ENCODE measurements at places on chromosomes 13 and 19.

DNA sequence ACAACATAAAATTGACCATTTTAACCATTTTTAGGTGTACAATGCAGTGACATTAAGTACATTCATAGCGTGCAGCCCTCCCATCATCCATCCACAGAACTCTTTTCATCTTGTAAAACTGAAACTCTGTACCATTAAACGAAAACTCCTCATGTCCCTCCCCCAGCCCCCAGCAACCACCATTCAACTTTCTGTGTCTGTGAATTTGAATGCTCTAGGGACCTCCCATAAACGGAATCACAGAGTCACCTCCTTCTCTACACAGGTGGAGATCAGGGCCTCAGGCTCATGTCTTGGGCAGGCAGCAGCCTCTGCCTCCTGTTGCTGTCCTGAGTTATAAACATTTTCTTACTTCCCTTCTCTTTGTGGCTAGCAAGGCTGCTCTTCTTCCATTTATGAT lies 7.3 kb upstream of the CCNE1 start:
- DNase-seq: no peak
- H3K27ac ChIP-seq: no peak overlapping the region
- peaks cover 9% of the 10 kb centered on the region for H3K4me1 ChIP-seq
- H3K27me3 ChIP-seq: no peaks in the 10 kb centered on the region
- no peaks in the 10 kb centered on the region for H3K36me3 ChIP-seq
- H3K4me3 ChIP-seq: no peak overlapping the region

GRCh38 chr19:35347171-35347929 lies at the start of gene FFAR1:
Gene FFAR1 (plus strand): TSS chr19:35347902. CDS start chr19:35351552, 3,650 bp downstream.
- peaks cover 5% of the 10 kb centered on the region for H3K36me3 ChIP-seq
- peak within 1 kb of the TSS; percentile 72 for H3K27ac ChIP-seq
- no peaks in the 10 kb centered on the region for H3K27me3 ChIP-seq
- peak; percentile 19 for DNase-seq
- no peak within 1 kb of the TSS for H3K4me3 ChIP-seq

- DNase-seq: no peak
- peaks cover 22% of the 10 kb centered on the region for H3K36me3 ChIP-seq
- H3K4me3 ChIP-seq: peak overlapping the region; percentile 63
- H3K27ac ChIP-seq: peak overlapping the region; percentile 86
These were observed 42.9 kb downstream of the CAB39L start for GRCh38 chr13:49400755-49401659.

- H3K36me3 ChIP-seq: no peaks in the 10 kb centered on the region
- no peak overlapping the region for H3K4me3 ChIP-seq
- peaks cover 30% of the 10 kb centered on the region for H3K4me1 ChIP-seq
- H3K27ac ChIP-seq: peak overlapping the region; percentile 27
- no peak for DNase-seq
- no peaks in the 10 kb centered on the region for H3K27me3 ChIP-seq
These were observed 11.2 kb upstream of the KLF12 start for GRCh38 chr13:74145249-74145975.

DNA sequence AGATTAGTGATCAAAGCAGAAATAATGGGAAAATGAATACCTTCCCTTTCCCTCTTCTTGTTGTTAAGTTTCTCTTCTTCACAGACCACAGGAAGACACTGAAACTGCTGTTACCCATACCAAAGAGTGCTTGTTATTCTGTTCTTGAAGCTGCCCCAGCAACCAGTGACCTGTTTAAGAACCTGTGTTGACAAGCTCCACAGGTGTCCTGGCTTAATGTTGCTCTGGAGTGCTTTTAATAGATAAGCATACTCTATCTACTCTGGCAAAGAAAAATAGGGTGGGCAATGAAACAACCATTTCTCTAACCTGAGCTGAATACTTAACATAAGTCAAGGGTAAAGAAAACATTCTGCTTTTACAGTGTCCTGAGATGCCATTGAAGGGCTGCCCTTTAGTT lies 506.7 kb upstream of the GPC6 start:
- H3K27me3 ChIP-seq: no peaks in the 10 kb centered on the region
- no peak for DNase-seq
- H3K36me3 ChIP-seq: no peaks in the 10 kb centered on the region
- peaks cover 15% of the 10 kb centered on the region for H3K4me1 ChIP-seq
- H3K4me3 ChIP-seq: no peak overlapping the region
- H3K27ac ChIP-seq: no peak overlapping the region

DNA sequence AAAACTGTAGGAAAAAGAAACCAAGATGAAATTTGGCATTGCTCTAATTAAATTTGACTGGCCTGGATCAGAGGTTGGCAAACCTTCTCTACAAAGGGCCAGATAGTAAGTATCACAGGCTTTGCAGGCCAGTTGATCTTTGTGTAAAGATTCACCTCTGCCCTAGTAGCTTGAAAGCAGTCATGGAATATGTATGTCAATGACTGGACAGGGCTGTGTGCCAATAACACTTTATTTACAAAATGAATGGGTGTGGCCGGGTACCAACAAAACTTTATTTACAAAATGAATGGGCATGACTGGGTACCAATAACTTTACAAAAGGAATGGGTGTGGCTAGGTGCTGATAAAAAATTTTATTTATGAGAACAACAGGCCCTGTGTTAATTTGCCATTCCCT lies 20.0 kb downstream of the SIN3B start:
- H3K4me3 ChIP-seq: no peak overlapping the region
- H3K27me3 ChIP-seq: no peaks in the 10 kb centered on the region
- H3K36me3 ChIP-seq: peaks cover 52% of the 10 kb centered on the region
- H3K27ac ChIP-seq: no peak overlapping the region
- no peak for DNase-seq

- H3K36me3 ChIP-seq: no peaks in the 10 kb centered on the region
- no peak for DNase-seq
- H3K4me3 ChIP-seq: no peak overlapping the region
- no peak overlapping the region for H3K27ac ChIP-seq
These were observed 2.8 kb downstream of the PALM3 start for GRCh38 chr19:14059093-14059480.

DNA sequence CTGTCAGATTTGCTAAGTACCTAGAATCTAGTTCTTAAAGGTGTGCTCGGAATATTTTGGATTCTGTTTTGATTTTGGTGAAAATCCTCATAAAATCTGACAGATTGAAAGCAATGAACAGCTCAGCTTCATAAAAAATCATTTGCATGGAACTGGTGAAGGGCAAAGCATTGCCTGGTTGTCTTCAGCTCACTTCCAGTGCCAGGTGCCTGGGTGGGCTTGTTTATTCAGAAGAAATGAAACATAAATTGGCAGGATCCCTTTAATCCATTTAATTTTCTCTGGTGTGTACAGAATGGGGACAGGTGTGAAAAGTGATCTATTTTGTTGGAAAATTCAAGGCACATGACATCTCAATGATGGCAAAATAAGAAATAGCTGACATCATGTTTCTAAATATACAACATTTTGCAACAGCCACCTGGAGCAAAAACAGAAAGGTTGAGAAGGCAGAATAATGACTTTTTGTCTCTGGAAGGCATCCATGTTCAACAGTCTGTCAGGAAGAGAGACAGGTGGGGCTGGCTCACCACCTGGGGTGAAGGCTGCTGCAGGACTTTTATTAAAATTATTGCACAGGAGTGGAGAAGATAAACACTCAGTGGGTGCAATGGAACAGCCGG lies 52.2 kb downstream of the RFC3 start:
- H3K27me3 ChIP-seq: no peaks in the 10 kb centered on the region
- peaks cover 8% of the 10 kb centered on the region for H3K4me1 ChIP-seq
- no peak overlapping the region for H3K27ac ChIP-seq

- no peaks in the 10 kb centered on the region for H3K4me1 ChIP-seq
- no peaks in the 10 kb centered on the region for H3K27me3 ChIP-seq
- H3K4me3 ChIP-seq: no peak overlapping the region
- DNase-seq: no peak
- no peak overlapping the region for H3K27ac ChIP-seq
These were observed 53.1 kb downstream of the ZNF254 start for GRCh38 chr19:24140099-24140498.

DNA sequence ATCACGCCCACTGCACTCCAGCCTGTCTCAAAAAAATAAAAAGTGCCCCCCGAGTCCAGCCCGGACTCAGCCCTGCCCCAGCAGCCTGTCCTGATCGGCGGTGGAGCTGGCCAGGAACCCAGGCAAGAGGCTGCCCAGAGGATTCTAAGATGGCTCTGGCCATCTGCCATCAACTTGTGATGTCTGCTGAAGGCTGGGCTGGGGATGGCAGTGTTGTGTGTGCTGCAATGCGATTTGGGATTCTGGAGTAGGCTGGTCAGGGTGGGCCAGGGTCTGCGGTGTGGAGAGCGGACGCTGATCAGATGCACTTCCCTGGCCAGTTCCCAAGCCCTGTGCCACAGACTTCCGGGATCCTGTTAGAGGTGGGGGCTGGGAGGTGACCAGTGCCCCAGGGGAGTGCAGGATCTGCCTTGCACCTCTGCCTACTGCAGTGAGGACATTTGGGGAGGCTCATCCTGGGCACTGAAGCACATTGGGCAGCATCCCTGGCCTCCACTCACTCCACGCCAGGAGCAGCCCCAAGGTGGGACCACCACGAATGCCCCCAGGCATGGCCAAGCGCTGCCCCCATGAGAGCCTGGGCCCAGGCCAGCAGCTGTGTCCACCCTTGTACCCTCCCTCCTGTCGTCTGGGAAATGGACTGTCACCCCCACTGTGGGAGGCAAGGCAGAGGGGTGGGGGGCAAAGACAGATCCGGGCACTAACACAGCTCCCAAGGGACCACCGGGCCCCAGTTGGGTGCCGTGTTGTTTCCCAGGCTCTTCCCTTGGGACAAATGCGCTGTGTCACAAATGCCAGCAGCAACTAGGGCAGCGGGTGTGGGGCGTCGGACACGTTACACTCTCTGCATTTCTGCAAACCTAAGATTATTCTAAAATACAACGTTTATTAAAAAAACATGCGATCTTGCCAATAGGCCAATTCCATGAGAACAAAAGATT lies 3.4 kb upstream of the TBXA2R start:
- H3K36me3 ChIP-seq: peaks cover 7% of the 10 kb centered on the region
- H3K4me1 ChIP-seq: peaks cover 10% of the 10 kb centered on the region
- no peak for DNase-seq
- peaks cover 14% of the 10 kb centered on the region for H3K27me3 ChIP-seq

DNA sequence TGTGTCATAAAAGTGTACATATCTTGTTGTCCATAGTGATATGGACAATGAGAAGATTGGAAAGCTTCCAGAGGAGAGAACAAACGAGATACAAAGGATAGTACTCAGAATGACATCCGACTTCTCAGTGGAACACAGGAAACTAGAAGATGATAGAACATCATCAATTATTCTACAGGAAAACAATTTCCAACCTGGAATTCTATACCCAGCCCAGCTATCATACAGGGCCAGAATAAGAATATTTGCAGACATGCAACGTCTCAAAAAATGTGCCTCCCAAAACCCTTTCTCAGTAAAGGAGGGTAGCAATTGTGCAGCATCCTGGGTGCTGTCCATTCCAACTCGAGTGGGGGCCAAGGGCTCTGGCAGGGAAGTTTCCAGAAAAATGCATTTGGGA lies 24.0 kb downstream of the F2RL3 start:
- no peaks in the 10 kb centered on the region for H3K4me1 ChIP-seq
- H3K27me3 ChIP-seq: peaks cover 2% of the 10 kb centered on the region
- DNase-seq: no peak
- no peak overlapping the region for H3K27ac ChIP-seq
- H3K36me3 ChIP-seq: peaks cover 23% of the 10 kb centered on the region
- no peak overlapping the region for H3K4me3 ChIP-seq

DNA sequence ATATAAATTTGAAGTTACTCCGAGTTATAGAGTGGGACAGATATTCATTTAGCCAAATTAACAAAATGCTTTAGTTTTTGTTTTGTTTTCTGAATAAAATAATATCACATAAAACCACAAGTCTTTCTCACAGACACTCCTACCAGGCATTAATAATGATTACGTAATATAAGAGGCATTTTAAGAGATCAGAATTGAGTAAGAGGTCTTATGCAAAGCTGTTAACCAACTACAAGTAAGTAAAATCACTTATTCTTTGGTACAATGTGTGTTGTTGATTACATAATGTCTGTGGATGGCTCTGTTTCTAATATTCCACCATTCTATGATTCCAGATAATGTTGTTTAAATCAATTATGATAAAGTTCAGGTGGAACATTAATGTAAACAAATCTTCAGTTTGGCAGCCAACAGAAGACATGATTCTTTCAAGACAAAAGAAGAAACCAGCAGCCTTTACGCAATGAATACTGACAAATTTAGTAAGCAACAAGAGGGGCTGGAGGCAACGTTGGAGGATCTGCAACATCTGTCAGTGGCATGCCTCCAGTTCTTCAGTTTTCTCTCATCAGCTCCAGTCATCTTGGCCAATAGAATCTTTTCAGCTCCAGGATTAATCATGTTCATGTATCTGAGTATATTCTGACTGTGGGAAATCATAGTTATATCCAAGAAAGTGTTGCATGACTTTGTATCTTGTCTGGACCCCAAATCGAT lies 403.8 kb downstream of the SLITRK5 start:
- no peak overlapping the region for H3K4me3 ChIP-seq
- H3K4me1 ChIP-seq: no peaks in the 10 kb centered on the region
- no peaks in the 10 kb centered on the region for H3K36me3 ChIP-seq
- DNase-seq: no peak
- no peaks in the 10 kb centered on the region for H3K27me3 ChIP-seq

DNA sequence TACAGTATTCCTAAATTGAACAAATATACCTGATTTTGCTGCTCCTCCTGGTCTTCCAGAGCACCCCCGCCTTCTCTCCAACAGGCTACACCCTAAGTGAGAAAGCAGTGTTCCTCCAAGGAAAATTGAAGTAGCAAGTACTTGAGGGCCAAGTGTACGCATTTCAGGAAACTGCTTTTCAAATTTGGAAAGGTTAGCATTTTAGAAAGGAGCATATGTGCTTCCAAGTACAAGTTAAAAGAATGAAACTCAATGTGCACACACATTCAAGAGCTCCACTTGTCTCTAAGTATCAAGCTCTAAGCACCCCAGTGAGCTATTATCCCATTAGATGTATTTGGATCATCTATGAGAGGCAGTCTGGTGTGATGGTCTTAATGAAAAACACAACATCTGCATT lies 25.8 kb downstream of the LHFPL6 start:
- H3K27ac ChIP-seq: no peak overlapping the region
- H3K36me3 ChIP-seq: peaks cover 2% of the 10 kb centered on the region
- H3K27me3 ChIP-seq: peaks cover 32% of the 10 kb centered on the region
- DNase-seq: no peak
- peaks cover 21% of the 10 kb centered on the region for H3K4me1 ChIP-seq
- H3K4me3 ChIP-seq: no peak overlapping the region

GRCh38 chr19:13269348-13269747 lies 119.1 kb downstream of the IER2 start:
- DNase-seq: no peak
- H3K36me3 ChIP-seq: no peaks in the 10 kb centered on the region
- H3K27ac ChIP-seq: no peak overlapping the region

DNA sequence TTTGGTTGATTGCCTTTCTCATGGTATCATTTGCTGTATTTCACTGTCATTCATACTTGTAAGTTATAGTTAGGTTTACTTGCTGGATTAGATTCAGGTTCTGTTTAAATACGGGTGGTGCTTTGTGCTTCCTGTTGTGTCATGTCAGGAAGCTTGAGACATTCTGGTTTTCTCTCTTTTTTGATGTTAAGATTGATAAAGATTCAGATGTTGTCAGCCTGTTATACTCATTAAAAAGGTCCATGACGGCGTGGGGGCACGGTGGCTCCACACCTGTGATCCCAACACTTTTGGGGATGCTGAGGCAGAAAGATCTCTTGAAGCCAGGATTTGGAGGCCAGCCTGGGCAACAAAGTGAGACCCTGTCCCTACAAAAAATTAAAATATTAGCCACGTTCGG lies 45.7 kb downstream of the NAA16 start:
- no peak for DNase-seq
- peaks cover 2% of the 10 kb centered on the region for H3K4me1 ChIP-seq
- H3K27me3 ChIP-seq: no peaks in the 10 kb centered on the region
- peaks cover 23% of the 10 kb centered on the region for H3K36me3 ChIP-seq
- H3K27ac ChIP-seq: no peak overlapping the region
